ENCODE measurements at places on chromosomes 2 and 18. TPM values are rescaled to one million over a fixed set of nuclear protein-coding genes. Genes with fewer than 3 reads are reported as not detected.

CHRNA1 gene
- not detected for polyA plus RNA-seq

GAREM1 gene
- polyA plus RNA-seq = 5.6 TPM

SLC9A4 gene
- polyA plus RNA-seq = 0.15 TPM

ZC3H8 gene
- polyA plus RNA-seq = 50.0 TPM

PRSS56 gene
- not detected for polyA plus RNA-seq

MTERF4 gene
- 27.1 TPM for polyA plus RNA-seq

WDR35 gene
- polyA plus RNA-seq = 7.0 TPM

CYP20A1 gene
- 10.3 TPM for polyA plus RNA-seq
